ENCODE measurements at places on chromosomes 11 and 22.

DNA sequence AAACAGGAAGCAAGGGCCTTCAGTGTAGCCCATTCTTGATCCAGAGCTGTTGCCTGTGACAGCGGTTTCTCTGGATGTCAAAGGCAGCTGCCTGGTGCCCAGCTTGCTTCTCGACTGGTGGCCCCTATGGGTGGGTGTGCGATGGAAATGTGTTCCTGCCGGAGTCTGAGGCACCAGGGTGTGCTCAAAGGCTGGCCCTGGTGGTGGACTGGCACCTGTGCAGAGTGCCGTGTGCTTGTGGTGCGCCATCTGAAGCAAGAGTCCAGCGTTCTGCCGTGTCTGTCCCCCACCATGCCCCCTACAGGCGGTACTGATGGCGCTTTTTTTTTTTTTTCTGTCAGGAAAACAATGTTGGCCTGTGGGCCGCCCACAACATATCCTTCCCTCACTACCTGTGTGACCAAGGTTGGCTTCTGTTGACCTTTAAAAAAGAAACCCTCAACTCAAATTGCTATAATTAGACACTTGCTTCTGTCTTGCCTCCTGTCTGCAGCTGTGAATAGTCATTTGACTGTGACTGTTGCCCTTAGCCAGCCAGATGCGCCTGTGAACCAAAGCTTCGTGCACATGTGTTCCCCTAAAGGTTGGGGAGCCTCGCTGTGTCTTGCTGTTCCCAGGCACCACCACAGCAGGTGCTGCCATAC, 4.7 kb upstream of the RANBP1 start:
- DNase-seq = no peak

GRCh38 chr11:133154781-133155180, 377.5 kb downstream of the OPCML start:
- no peak for DNase-seq

GRCh38 chr11:73203790-73204189, 14.3 kb upstream of the P2RY2 start:
- DNase-seq = no peak

DNA sequence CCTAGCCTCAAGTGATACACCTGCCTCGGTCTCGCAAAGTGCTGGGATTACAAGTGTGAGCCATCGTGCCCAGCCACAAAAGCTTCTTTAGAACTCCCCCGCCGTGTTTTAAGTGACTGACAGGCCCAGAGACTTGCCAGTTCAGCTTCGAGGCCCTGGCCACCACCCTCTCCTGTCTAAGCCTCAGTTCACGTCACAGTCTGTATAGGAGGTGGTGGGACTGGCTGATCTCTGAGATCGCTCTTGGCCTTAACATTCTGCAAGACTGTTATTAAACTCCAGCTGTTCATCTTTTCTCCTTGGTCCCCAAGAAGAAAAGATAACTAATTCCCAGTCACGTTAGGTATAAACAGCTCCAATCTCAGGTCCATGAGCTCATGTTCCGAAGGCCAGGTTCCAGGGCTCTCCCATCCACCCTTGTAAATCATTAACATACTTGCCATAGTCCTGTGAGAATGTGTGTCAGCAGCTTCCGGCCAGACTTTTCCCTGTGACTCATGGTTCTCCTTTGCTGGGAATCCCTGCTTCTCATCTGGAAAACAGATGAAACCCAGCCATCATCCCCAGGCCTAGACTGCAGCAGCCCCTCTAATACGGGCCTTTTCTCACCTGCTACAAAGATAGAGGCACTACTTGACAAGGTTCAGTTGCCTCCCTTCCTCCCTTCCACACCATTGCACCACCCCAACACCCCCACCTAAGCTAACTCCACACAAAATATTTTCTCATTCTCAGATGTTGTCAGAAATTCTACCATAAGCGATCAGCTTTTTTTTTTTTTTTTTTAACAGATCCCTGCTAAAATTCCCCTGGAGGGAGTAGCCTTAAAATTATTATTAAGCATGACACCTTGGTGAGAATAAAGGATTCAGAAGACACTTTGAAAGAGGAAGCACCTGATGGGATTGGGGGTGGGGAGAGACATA, 5.6 kb upstream of the KIAA0930 start:
- DNase-seq = no peak

DNA sequence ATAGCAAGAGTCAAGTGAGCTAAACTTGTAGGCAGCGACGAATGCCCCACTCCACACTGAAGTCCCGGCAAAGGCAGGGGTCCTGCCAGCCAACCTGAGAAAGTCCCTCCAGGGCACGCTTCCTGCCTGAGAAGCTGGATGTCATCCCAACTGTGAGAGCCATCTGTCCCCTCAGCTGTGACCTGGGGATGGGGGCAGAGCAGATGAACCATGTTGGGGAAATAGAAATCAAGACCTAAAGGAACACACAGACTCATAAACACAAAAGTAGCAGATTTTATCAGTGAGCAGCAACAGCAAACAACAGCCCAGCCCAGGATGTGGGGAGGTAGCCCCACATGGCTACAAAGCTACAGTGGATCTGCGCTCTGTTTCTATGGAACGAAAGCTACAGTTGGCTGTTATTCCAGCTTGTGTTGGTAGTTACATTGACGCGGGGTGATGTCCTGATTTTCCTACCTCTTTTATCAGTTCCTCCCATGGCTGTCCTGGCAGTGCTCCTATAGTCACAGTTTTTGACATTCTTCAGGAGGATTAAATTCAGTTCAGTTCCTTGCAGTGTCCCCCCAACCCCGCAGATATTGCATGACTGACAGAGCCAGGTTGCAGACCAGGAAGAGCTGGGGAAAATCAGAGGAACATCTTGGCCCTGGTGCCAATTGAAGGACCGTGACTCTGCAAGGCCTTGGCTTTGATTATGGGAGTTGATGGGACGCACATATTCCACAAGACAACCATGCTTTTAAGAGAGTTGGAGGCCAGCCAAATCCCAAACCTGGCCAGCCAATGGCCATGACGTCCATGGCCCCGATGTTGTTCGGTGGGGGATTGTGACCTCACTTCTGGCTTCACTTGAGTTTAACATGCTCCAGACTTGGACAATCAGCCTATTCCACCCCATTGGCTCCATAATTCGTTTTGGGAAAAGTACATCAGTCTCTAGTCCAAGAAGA, 14.6 kb downstream of the MRGPRD start:
- no peak for DNase-seq

DNA sequence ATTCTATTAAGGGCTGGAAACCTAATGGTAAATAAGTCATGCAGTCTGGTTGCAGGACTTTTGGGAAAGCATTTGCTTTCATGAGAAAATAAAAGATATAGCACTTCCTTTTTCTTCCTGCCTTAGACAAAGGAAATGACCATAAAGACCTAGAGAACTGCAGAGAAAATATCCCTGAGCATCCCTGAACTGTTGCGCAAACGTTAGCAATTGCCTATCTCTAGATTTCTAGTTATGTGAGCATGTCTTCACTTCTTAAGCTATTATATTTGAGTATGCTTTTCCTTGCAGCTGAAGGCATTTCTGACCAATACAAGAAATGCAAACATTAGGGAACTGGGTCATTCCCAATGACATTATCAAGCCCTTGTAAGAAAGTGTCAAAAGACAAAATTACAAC, 110.6 kb downstream of the KIF18A start:
- DNase-seq = no peak

- no peak for DNase-seq
These were observed 13.1 kb downstream of the EEF1G start for GRCh38 chr11:62560566-62561103.

- no peak for DNase-seq
These were observed 4.0 kb downstream of the RPL3 start for GRCh38 chr22:39315389-39315788.

- DNase-seq = no peak
These were observed 13.9 kb downstream of the TMEM184B start for GRCh38 chr22:38258895-38259294.

DNA sequence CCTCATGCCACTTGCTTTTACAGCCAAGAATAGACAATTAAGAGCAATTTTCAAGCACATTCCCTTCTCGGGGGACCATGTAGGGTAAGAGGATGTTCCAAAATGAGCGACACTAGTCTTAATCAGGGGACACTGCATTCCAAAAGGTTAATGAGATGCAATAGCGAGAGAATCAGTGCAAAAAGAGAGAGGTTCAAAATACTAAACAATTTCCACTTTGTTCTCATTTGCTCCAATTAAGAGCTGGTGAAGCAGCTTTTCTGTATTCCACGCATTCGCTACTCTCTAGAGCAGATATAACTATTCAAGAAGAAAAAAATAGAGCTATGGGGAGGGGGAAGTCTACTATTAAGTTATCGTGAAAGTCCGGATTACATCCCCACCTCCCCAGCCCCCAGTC, 811 bp downstream of the LRRC4C start:
- no peak for DNase-seq

DNA sequence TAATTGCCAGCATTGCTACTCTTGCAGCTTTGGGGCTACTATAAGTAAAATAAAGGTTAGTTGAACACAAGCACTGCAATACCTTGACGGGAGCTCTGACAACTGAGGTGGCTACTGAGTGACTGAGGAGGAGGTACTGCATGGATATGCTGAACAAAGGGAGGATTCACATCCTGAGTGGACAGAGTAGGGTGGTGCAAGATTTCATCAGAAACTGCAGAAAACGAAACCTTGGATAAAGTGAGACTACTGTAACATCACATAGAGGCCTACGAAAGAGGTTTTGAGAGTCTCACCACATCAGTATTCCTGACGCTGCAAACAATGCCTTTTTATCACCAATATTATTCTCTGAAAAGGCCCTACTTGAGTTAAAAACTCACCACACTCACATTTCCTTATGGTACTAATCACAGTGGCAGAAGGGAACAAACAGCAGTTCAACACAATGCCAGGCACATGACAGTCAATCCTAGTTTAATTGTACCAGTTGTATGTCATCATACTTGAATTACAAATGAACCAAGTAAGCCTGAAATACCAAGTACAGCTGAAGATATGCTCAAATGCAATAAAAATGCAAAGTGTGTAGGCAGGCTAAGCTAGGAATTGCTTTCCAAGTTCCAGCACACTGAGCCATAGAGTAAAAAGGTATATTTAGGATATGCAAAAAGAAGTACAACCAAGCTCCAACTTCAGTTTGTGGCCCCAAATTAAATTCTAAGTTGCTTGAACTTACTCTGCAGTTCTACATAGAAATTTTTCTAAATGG, 4.0 kb upstream of the GPR83 start:
- no peak for DNase-seq

- no peak for DNase-seq
These were observed 99.2 kb upstream of the DBX1 start for GRCh38 chr11:20259506-20259905.

DNA sequence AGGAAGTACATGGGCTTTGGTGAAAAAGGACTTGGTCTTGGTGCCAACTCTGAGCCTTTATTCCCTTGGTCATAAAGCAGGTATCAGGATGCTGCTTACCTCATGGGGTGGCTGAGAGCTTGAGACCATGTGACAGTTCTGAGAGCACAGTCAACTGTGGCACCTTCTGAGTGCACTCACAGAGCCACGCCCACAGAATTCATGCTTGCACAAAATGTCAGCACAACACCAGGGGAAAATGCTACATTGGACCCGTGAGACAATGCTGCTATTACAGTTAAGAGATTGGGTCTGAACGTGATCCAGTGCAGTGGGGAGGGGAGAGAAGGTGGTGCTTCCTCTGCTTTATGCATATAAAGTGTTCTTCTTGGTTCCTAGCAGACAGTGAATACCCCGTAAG, 79.5 kb upstream of the SPON1 start:
- peak; percentile 78 for DNase-seq

DNA sequence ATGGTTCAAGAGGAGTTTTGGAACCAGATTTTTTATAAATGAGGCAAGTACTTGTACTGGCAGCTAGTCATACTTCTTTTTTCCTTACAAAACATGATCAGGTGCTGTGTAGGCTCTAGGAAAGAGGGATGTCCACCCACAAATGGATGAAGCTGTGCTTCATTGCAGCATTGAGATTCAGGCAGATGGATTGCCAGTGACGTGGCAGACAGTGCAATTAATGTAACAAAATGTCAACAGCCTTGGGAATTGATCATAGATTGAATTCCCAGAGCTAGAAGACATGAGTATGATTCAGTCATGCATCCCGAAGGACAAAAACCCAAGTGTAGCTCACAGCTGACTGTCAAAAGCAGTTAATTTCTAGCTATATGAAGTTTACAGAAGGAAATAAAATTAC, 99.2 kb upstream of the RASSF10 start:
- no peak for DNase-seq

- peak; percentile 38 for DNase-seq
These were observed 77.9 kb downstream of the BTBD10 start for GRCh38 chr11:13384908-13385640.

DNA sequence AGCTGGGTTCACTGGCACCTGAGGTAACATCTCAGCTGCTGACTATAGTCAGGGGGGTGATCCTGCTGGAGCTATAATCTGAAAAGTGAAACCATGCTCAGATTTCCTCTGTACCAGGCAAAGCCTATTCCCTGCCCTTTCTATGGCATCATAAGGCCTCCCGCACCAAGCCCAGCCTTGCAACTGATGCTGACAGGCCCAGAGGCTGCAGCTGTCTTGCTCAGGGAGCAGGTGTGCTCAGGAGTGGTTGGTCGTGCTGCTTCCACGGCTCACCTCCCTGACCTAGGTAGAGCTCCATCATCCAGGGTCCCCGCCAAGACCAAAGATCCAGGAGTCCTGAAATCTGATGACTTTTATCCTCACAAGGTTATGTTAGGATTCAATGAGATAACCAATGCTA, 121.7 kb downstream of the FEZ1 start:
- no peak for DNase-seq

GRCh38 chr11:120971825-120972224, 52.1 kb upstream of the TBCEL start:
- DNase-seq = no peak

DNA sequence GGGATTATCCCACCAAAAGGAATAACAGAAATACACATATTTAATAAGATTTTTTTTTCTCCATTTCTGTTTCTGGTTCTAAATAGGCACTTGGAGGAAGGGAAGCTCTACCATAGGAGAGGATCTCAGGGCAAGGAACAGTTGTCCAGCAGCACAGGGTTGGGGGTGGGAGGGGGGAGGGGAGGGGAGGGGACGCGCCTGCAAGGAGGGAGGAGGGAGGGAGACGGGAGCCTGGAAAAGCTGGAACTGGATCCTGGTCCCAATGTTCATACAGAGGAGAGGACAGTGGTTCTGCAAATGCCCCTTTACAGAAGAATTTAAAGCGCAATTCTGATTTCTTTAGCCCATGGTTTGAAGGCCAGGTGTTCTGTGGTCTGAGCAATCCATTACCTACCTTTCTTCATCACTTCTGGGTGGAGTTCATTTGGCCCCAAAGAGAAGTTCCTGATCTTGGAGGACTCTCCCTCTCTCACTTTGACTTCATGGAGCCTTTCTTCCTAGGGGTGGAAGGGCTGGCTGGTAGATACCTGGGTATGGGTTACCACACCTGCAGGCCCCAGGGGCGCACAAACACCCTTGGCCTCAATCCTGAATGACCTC, 348.9 kb upstream of the NCAM1 start:
- peak; percentile 18 for DNase-seq

DNA sequence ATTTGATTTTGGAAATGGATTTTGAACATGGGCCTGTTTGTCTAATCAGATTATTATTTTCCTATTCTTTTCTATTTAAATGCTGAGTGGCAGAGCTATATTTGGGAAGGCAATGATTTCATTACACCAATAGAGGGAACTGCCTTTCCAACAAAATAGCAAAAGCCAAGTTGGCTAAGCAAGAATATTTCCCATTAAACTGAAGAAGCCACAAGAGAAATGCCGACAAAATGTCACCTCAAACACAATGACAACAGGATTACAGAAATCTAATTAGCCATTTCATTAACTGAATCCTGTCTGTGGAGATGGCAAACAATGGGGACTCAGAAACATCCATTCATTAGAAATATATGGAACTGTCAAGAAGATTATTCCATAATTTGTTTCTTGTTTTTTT, 1593.1 kb upstream of the RAG2 start:
- DNase-seq = no peak

Data from NCI-H2029 treated with DMSO at 0.1 percent for 48 hours (cell line).